NCI-H510A treated with DMSO at 0.1 percent for 48 hours (cell line): ENCODE measurements at places on chromosomes 4 and X.

GRCh38 chr4:129358571-129358970, 262.6 kb downstream of the C4orf33 start:
- no peak for DNase-seq

- no peak for DNase-seq
Observed at GRCh38 chr4:74379912-74380311, 15.0 kb downstream of the EREG start.

- no peak for DNase-seq
Observed at GRCh38 chr4:85527815-85528214, 52.9 kb downstream of the ARHGAP24 start.

- no peak for DNase-seq
Observed at GRCh38 chrX:44042751-44043150, 69.6 kb upstream of the NDP start.

GRCh38 chr4:36292556-36293188, 11.3 kb downstream of the DTHD1 start:
- no peak for DNase-seq

- DNase-seq, result no peak
Observed at GRCh38 chr4:96708766-96709165, 868.9 kb downstream of the PDHA2 start.

- DNase-seq, result no peak
Observed at GRCh38 chrX:22652596-22652995, 347.2 kb upstream of the DDX53 start.

GRCh38 chrX:38799995-38800580, 1.2 kb upstream of the MID1IP1 start:
- DNase-seq, result no peak
